Activated gamma-delta T cell treated with anti-CD3 and anti-CD28 coated beads, Interleukin-2, amount 50 U/mL, for 16 hours (primary cell): ENCODE measurements at places on chromosomes 4 and X.

DNA sequence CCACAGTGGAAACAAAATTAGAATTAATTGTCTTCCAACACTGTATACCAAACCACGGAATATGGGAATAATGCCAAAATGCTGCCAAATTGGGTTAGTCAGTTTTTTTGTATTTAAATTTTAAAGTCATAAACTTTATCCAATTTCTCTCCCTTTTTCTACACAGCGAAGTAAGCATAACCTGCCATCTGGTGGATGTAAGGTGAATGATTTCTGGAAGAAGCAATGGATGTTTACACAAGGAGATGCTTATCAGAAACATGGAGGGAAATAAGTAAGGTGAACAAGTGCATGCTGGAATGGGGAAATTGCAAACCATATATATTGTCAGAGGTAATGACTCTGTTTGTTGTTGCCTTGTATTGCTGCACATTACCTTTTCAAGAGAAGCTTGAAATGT lies 691.9 kb downstream of the TECRL start:
- no peak for DNase-seq

GRCh38 chr4:27412613-27413012 lies 552.0 kb downstream of the STIM2 start:
- DNase-seq: no peak

DNA sequence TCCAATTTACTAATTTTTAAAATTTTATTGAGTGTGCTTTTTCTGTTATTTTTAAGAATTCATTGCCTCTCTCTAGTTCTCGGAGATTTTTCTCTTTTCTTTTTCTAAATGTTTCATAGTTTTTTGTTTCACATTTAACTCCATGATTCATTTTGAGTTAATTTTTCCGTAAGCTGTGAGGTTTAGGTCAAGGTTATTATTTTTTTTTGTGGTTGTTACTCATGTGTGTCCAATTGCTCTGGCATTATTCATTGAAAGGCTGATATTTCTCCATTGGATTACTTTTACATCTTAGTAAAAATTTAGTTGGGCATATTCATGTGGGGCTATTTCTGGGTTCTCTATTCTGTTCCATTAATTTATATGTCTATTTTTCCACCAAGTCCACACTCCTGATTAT lies 220.8 kb downstream of the MID1IP1 start:
- no peak for DNase-seq

- DNase-seq: no peak
Observed at GRCh38 chr4:79685542-79685941, 277.5 kb upstream of the GK2 start.

GRCh38 chr4:119025420-119025819 lies 110.2 kb upstream of the MYOZ2 start:
- no peak for DNase-seq

DNA sequence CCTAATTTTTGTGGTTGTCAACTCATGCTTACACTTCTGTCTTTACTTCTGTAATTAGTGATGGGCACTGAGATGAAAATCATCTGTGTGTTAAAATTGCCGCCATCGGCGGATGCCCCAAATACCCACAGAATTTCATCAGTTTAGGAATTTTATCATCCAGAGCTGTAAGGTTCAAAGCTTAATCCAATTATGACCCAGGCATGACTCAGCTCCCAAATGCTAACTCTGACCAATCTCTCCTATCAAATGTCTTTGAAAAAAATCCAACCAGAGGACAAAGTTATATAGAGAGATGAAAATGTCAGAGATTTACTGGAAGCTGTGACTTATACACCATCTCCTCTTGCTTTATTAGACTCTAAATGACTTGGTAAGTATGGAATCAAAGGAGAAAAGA lies 1048.7 kb upstream of the PRKX start:
- no peak for DNase-seq

- DNase-seq: no peak
Observed at GRCh38 chr4:178598672-178599071, 1156.4 kb upstream of the AGA start.
